ENCODE measurements at places on chromosomes 1 and 21.
A peak's percentile ranks its signal among the peaks of the same experiment; 100 is the strongest.

DNA sequence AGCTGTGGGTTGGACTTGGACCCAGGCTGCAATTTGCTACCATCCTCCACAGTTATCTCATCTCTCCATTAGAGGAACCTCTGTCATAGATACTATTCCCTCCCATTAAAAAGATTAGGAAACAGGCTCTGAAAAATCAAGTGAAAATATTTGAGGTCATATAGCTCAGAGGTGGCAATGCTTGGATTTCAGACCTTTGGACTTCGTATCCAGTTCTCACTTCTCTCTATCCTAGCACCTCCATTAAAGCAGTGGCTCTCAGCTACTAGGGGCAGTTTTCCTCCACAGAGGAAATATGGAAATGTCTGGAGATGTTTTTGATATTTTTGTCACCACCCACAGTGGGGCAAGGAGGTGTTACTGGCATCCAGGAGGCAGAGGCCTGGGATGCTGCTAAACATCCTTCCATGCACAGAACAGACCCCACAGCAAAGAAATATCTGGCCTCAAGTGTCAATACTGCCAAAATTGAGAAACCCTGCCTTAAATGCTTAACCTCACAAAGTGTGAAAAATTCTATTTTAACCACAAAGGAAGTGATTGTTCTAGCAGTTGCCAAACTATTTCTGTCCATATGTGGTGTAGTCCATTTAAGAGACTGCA is 54.1 kb downstream of the C8A start:
- DNase-seq: no peak

DNA sequence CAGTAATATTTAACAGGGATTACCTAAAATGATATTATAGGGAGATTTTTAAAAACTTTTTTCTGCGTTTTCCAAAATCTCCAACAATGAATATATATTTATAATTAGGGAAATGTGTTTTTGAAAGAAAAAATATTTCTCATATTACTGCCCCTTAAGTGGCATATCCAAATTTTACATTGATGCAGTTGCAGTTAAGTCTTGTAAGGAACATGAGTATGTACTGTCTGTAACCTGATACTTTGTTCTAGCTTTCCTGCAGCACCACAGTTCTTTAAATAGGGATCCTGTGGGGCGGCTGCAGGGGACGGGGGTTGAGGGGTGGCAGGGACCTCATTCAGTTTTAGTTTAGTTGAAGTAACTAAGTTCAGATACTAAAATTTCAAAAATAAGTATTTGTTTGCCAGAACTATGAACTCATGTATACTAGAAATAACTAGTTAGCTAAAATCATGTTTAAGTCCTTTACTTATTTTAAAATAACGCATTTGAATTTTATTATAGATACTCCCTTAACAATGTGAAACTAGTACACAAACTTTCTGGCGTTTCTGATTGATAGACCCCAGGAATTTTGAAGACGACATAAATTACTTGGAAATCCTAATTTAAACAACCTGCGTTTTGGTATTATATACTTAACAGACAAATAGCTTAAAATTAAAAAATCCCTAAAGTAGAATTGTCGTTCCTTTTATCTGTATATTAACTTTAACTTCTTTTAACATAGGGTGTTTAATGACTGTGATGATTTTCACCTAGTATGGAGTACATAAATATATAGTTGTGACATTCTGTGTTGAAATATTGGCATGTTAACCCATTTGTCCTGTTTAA is 639 bp upstream of the DNAJB4 start:
- peak; percentile 63 for DNase-seq

DNA sequence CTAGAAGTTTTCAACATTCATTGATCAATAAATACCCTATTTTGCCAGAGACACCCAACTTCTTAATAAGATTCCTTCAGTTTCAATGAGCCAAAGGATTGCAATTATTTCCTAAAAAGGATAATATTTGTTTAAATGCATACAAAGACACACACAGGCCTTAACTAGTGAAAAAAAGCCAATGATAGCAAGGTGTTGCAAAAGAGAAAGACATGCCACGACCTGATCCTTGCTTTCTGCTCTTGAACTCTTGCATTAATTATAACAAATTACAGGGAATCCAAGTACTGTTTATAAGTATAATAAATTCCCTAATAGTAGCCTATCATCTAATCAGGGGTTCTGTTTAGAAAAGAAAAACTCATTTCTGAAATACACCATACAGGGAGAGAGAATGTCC is 131.1 kb downstream of the PTPN14 start:
- no peak for DNase-seq

DNA sequence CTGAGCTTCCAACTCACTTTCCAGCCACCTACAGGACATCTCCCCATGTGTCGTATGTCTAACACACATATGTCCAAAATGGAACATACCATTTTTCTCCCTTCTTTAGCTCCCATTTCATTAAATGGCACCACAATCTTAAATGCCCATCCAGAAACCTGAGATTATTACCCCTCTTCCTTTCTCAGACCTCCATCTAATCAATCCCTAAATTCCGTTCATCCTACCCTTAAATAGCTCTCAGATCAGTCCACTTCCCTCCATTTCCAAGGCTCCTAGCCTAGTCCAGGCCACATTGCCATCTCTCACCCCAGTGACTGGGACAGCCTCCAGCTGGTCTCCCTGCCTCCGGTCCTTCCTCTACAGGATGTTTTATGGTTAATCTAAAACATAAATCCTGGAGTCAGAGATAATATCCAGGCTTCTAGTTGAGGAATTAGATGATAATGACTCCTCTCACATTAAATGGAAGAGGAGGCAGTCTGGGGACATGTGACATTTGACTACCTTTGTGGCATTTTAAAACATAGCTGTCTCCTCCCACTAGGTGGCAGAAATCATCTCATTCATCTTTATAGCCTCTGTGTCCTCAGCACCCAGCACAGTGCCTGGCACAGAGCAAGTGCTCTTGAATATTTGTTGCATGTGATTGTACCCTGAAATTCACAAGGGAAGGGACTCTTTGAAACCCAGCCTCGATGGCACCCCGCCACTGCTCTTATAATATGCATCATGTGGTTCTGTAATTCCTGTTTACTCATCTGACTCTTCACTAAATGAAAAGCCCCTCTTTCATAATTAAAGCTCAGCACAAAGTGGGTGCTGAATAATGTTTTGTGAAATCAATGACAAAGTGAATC is 102.3 kb downstream of the TMEM53 start:
- no peak for DNase-seq

GRCh38 chr1:81585371-81585770 is 215.4 kb upstream of the ADGRL2 start:
- no peak for DNase-seq

DNA sequence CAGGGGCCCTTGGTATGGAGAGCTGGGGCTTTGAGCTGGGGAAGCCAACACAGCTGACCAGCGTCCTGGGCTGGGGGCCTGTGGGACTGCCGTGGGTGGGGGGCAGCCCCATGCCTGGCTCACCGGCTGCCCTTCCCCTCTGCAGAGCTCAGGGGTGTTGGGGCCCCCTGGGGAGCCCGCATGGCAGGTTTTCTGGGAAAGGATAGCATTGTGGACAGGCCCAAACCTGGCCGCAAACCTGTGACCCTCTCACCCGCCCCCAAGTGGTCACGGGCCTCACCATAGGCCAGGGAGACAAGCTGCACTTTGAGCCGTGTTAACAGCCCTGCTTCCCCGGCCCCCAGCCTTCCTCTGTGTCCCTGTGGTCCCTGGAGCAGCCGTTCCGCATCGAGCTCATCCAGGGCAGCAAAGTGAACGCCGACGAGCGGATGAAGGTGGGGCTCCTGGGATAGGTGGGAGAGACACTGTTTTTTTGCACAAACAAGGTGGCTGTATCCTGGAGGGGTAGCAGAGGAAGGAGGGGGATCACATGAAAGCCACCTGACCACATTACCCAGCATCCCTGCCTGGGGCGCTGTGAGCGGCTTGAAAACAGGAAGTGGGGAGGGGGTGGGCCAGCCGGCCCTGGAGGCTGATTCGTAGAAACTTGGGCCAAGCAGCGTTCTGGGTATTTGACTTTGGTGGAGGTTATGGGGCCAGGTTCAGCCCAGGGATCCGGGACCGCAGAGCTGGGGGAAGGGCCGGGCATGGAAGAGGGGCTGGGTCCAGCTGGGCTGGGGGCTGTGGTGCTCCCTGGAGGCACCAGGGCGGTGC is 65.9 kb downstream of the PIK3CD start:
- DNase-seq: peak; percentile 87

DNA sequence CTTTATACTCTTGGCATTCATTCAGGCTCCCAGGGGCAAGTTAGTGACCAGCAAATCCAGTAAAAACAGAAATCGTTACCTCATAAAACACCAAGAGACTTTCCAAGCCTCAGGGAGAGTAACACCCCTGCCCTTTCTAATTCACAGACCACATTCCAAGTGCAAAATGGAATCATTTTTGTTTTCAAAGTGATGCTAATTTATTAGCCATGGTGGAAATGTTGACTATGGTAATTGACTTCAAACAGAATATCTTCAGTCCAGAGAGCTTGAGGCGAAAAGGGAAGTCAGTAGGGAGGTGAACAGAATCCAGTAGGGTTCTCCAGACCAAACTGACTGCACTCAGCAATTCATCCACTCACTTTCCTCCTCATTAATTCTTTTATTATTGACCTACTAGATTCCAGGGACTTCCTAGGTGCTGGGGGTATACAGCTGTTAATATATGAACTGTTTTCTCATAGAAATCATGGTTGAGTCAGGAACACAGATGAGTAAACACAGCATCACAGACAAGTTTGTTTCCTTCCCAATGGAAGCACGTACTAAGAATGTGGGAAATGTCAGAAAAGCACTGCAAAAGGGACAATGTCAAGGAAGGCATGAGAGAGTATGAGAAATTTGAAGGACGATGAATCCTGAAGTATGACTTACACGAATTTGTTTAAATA is 388.5 kb upstream of the C1orf87 start:
- no peak for DNase-seq

DNA sequence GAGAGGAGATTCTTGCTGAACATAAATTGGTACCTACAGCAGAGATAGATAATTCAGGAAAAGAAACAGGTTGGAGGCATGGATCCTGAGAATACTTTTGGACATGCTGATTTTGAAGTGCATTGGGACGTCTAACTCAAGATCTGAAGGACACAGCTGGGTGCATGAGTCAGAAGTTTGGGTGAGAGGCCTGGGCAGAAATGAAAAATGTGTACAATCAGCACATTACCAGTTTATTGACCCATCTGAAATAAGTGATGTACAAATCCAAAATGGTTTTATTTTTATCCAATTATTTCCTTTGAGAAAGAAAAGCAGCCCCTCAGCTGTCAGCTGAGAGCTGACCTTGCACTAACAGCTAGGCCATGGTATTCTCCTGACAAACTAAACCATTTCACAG is 975.2 kb upstream of the B3GALT2 start:
- no peak for DNase-seq

DNA sequence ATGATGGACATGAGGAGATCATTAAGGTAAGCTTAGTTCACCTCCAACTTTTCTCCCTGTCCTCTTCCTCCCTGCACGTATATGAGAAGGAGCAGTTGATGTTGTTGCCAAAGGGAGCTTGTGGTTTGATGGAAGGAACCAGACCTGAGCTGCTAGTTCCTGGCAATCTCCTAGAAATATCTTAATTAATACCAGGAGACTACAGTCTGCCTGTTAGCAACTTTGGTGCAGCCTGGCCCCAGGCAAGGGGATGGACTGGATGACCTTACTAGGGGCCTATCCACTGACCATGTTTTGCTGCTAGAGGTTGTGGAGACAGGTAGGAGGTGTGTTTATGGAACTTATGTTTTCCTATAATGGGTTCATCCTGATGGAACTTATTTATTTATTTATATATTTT is 22.6 kb downstream of the TUFT1 start:
- no peak for DNase-seq

- no peak for DNase-seq
Observed at GRCh38 chr1:36849956-36850355, 184.4 kb downstream of the GRIK3 start.

- DNase-seq: no peak
Observed at GRCh38 chr1:211386921-211387320, 60.3 kb downstream of the TRAF5 start.

DNA sequence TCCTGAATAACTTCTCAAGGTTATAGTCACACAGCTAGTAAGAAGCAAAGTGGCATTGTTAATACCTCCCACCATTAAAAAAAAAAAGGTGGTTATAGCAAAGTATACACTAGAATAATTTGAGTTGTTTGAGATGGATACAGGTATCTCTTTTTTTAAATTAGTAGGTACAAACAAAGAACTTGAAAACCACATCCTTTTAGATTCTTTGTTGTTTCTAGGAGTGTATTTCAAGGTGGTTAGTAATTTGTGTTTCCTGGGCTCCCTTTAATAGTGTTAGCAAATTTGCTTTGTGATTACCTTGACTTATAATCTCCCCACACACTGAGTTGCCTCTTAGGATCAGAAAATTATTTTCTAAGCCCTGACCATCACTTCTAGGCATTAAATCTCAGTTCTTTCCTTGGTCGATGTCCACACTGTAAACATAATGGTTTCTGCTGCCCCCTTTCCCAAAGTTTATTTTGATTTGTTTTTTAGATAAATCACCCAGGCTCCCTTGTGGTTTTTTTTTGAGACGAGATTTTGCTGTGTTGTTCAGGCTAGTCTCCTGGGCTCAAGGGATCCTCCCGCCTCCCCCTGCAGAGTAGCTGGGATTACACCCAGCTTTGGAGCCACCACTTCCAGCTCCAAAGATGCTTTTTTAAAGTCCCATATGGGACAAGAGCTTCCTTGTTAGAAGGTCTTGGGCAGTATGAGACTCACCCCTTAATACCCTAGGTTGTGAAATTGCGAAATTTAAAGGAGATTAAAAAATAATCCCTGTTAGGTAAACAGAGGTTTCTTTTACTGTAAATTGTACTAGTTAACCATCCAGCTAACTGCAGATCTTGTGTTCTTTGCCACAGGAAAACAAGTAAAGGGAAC is 6.2 kb downstream of the AKIRIN1 start:
- DNase-seq: no peak

- DNase-seq: no peak
Observed at GRCh38 chr21:38654580-38654979, 151.1 kb upstream of the ETS2 start.

DNA sequence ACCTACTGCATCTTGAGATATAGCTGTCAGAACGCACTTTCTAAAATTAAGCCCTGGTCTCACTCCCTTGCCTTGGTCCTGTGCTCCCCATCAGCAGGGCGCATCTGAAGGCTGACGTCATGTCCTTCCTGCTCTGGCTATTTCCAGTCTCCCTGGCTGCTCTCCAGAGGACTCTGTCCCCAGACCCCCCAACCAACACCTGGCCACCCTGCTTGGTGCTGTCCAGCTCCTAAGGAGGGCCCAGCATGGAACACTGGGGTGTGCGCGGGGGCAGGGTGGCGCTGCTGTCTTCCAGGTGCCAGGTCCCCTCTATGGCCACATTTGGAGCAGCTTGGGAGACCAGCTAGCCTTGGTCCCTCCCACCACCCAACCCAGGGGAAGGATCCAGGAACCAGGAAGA is 8.3 kb downstream of the TNNT2 start:
- DNase-seq: no peak

GRCh38 chr1:117093091-117093534 is 28.4 kb downstream of the TRIM45 start:
- DNase-seq: no peak

- DNase-seq: no peak
Observed at GRCh38 chr1:169207797-169208520, 101.5 kb downstream of the ATP1B1 start.

Data from activated CD8-positive, alpha-beta memory T cell treated with anti-CD3 and anti-CD28 coated beads, Interleukin-2, amount 50 U/mL, for 48 hours (primary cell).